ENCODE measurements at places on chromosomes 4 and X.

DNA sequence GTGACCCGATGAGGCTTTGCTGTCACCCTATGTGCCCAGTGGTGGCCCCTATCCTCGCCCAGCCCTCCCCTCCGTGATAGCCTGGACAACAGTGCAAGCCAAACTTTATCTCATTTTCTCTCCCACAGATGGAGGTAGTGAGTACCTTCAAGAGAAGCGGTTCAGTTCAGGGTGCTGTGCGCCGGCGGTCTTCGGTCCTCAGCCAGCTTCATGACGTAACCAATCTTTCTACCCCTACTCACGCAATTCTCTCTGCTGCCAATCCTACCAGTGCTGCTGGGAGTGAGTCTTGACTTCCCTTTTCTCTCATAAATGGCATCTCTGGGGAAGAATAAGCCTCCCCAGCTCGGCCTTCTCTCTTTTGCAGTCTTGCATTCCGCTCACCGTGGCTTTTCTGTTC is 29.5 kb downstream of the CCNQ start:
- no peak for DNase-seq

DNA sequence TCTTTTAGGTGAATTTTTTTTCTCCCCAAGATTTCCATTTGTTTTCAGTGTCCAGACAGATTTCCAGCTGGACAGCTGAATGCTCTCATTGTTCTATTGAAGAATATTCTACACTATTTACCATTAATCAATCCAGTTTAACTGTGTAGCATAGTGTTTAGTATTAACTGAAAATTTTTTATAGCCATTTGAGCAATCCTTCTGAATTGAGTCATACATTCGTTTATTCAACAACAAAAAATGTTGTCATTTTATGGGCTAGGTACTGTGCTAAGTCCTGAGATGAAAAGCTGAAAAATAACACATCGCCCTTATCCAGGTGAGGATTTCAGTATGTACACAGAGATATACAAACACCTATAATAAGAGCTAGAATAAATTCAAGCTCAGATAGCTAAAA is 223.3 kb downstream of the COL25A1 start:
- DNase-seq, result no peak

- no peak for DNase-seq
Measured at GRCh38 chrX:41314204-41314603, 19.8 kb upstream of the DDX3X start.

- no peak for DNase-seq
Measured at GRCh38 chr4:89347363-89348025, 39.9 kb upstream of the GPRIN3 start.

GRCh38 chrX:16022580-16023200 is 100.7 kb upstream of the GRPR start:
- DNase-seq, result no peak

DNA sequence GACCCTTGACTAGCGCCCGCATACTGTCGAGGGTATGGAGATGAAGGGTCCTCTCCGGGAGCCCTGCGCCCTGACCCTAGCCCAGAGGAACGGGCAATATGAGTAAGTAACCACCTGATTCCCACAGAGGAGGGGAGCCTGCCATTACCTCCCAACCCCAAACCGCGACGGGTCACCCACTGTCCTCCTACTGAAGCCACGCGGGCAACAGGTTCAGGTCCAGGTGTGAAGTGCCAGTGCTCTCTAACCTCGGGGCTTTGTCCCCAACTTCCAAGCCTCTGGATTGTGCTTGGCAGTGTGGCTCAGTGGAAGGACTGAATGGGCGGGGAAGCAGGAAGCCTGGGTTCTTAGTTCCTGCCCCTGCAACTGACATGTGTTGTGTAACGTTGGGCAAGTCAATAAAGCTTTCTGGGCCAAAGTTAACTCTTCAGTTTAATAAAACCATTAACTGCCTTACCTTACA is 694 bp downstream of the OCRL start:
- DNase-seq, result no peak

- DNase-seq, result no peak
Measured at GRCh38 chrX:131225078-131225477, 64.0 kb downstream of the IGSF1 start.

- DNase-seq, result no peak
Measured at GRCh38 chr4:158090323-158090722, 82.5 kb downstream of the GASK1B start.

DNA sequence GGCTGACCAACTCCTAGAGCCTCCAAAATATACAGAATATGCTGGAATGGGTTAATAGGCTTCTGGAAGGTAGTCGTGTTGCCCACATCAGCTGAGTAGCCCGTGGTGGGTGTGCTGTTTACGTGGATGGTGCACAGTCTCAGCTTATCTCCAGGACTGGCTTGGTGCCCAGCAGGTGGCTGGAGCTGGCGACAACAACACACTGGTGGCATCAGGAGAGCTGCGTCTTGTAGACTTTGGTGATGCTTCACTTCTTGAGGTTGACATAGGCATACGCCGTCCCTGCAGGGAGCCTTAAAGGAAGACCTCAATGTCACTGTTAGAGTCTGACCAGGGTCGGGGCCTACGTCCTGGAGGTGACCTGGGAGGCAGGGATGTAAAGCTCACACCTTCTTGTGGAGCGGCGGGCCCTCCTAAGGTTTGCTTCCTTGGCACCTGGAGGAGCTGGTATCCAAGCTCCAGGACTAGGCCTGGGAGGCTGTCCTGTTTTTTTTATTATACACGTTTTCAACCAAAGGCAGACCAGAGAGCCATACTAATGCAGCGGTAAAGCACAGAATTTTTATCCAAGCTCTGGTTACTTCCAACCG is 26.5 kb upstream of the RBMX start:
- no peak for DNase-seq

DNA sequence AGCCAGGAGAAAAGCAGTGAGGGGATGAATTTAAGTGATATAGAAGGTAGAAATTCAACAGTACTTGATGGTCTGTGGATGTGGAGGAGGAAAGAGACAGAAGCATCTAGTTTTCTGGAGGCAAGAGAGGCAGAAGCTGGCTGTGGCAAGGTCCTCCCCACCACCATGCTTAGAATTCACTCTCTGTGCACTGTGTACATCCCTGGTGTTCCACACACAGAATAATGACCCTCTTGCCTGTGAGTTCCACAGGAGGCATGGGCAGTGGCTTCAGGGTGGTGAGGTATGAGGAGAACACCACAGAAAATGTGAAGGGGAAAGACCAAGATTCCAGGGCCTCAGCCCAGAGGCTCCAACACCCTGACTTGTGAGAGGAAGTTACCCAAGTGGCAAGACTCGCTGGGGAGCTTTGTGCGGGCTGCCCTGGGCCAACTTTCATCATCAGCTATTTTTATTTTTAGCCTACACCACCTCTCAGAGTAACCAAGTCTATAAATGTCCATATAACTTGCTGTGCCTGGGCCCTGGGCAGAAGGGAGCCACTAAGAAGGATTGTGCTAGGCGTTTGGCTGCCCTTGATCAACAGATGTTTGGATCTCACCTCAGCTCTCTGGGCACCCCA is 7.8 kb upstream of the INTS6L start:
- no peak for DNase-seq

- no peak for DNase-seq
Measured at GRCh38 chr4:94757192-94758140, at the start of gene BMPR1B. TSS of gene BMPR1B (plus strand) at chr4:94757955. CDS start at chr4:95104425, 346,470 bp downstream.

- DNase-seq, result no peak
Measured at GRCh38 chr4:153371701-153372234, 27.3 kb downstream of the MND1 start.

DNA sequence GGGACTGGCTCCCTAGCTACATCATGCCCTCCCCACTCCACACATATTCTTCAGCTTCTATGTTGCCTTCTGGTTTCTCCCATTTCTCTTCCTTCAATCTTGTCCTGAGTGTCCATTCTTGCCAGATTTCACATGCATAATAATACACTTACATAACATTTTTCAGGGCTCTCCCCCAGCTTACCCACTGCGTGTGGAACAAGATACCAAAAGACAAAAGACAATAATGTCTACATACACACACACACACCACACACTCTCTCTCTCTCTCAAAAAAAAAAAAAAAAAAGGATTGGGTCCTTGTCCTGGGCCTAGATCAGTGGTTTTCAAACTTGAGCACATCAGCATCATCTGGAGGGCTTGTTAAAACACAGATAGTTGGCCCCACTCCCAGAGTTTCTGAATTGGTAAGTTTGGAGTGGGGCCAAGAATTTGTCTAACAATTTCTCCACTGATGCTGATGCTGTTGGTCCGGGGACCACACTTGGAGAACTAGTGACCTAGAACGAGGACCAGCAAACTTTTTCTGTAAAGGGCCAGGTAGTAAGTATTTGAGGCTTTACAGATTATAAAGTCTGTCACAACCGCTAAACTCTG is 6.5 kb upstream of the SMARCA1 start:
- no peak for DNase-seq

- no peak for DNase-seq
Measured at GRCh38 chr4:79185526-79186045, 140.3 kb downstream of the NAA11 start.
